K562 (cell line): ENCODE measurements at places on chromosomes 2 and 18.
A peak's percentile ranks its signal among the peaks of the same experiment; 100 is the strongest.

DNA sequence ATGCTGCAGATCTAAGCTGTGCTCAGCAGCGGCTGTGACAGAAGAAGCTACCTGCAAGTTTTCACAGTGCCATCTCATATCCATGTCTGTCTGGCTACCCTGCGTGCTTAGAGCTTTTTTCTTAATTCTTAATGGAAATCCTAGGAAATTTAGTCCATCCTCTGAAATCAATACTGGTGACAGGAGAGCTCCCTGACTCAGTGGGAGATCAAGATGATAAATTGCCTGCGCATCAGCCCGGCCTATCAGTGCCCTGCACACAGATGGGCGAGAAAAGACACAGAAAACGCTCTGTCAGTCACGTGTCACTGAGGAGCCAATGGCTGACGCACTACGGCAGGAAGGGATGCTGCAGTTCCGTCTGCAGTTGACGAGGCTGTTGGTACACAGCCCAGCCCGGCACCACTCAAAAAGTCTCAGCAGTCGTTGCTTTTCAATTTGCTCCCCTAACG is 819.6 kb upstream of the FSHR start:
- DNase-seq: no peak

DNA sequence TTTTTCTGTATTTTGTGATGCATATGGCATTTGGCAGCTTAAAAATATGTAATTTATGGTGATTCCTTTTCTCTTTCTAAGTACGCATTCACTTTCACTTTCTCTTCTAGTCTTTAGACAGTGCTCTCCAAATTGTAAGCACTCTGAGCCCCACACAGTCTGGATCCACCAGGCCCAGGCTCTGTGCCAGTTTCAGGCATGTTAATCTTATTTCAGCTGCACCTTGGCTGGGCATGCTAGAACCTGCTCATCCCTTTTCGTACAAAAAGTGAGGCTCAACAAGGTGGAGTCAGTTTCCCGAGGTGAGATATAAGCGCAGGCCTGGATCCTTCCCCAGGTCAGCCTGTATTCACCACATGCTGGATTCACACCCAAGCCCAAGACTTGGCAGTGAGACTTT is 203.9 kb downstream of the MTX2 start:
- no peak for DNase-seq

DNA sequence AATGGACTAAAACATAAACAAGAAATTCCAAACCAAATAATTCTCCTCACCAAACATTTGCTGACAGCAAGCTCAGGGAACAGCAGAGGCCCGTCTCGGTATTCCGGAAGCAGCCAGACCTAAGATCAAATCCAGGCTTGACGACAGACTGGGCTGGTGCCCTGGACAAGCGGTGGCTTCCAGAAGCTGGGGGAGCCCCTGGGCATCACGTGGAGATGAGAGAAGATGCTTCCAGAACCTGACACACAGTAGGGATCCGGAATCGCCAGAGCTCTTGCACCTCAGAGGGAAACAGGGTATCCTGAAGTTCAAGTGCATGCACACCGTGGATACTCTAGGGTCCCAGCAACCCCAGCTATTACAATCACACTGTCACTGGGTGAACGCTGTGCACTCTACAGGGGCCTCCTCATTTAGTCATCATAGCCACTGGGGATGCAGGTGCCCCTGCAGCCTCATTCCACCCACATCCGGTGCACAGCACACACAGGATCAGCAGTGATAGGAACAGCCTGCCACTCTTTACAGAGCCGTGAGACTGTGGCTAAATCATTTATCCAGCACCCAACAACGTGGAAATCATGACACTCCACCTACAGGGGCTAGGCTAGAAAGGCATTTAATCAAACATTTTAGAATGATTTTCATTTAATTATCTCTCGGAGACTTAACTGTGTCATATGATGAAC is 102.6 kb downstream of the HDAC4 start:
- no peak for DNase-seq

DNA sequence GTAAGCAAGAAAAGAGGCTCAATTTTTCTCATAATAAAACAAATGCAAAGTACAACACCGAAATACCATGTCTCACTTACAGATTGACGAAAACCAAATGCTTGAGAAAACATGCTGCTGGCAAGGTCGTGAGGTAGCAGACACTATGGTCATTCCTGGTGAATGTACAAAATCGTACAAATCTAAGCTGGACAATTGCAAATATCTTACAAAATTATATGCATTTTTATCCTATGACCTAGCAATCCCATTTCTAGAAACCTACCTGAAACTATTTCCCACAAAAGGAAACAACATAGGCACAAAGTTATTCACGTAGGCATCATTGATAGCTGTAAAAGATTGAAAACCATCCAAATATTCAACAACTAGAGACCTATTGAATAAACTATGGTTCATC is 54.0 kb downstream of the SCG2 start:
- no peak for DNase-seq

- DNase-seq: no peak
These were observed 25.1 kb downstream of the ANXA4 start for GRCh38 chr2:69767034-69767433.

- no peak for DNase-seq
These were observed 115.5 kb downstream of the COL6A3 start for GRCh38 chr2:237298151-237299118.

GRCh38 chr2:217901835-217902378 is 100.9 kb downstream of the TNS1 start:
- DNase-seq: no peak

DNA sequence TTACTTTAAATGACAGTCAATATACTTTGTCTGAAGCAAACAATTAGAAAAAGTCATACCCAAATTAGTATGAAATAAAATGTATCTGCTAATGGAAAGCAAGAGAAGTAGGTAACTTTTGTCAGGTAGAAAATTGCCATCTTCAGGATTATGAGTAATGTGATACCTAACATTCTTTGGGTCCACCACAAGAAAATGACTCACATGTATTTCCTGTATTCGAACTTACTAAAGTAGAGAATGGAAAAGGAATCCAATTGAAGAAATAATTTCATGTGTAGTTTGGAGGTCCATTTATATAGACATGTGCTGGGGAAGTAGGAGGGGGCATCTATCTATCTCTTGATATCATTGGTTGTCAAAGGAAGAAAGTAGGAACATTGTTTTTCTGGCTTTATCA is 636.2 kb upstream of the CHAC2 start:
- DNase-seq: no peak

GRCh38 chr2:103324671-103325070 is 562.8 kb downstream of the TMEM182 start:
- DNase-seq: no peak

DNA sequence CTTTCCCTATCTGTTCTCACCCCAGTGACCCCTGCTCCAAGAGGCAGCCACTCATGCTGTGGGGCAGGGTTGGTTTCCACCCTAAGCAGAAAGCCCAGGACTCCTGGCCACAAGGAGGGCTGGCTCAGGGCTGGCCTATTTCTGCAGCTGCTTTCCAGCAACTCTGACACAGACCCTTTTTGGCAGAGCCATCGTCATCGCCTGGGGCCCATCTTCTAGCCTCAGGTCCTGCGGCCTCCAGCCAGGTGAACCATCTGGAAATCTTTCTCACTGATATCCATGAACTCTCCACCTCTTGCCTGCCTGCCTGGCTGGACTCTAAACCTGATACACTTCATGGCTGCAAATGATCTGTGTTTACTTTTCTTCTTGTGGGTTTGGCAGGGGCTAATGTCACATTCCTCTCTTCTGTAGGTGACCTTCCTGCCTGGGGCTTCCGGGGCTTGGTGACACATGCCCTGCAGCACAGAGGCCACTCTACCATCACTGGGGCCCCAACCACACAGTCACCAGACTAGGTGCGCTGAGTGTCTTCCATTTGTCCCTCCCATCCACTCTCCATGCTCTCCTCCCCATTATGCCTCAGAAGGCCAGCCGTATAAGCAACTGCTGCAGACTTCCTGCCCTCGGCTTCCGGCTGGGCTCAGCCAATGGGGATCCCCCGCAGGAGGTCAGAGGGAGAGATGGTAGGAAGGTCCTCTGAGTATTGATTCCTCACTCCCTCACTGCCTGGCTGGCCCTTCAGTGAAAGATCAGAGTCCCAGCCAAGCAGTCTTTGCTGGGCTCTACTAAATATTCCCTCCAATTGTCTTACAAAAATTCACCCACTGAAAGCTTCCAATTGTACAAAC is 9.7 kb upstream of the COPS8 start:
- no peak for DNase-seq

DNA sequence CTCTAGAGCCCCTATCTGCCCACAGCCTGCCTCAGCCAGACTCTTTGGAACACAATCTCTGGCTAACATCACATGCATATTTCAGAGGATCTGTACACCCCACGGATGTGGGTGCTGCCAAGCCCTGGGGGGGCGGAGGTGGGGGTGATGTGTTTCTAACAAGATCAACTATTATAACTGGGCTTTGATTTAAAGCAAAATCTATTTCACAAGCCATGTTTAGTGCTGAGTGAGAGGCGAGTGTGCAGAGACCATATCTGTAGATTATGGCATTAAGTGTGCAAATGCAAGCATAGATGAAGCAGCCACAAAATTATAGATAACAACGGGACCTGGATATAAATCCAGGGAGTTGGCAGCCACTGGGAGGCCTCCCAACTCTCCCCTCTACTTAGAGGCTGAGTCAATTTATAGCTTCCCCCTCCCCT is 135.8 kb upstream of the SMAD2 start:
- DNase-seq: no peak

GRCh38 chr2:69931832-69932595 is 17.1 kb downstream of the MXD1 start:
- DNase-seq: no peak

- DNase-seq: no peak
These were observed 70.5 kb downstream of the SMAD4 start for GRCh38 chr18:51100385-51101120.

DNA sequence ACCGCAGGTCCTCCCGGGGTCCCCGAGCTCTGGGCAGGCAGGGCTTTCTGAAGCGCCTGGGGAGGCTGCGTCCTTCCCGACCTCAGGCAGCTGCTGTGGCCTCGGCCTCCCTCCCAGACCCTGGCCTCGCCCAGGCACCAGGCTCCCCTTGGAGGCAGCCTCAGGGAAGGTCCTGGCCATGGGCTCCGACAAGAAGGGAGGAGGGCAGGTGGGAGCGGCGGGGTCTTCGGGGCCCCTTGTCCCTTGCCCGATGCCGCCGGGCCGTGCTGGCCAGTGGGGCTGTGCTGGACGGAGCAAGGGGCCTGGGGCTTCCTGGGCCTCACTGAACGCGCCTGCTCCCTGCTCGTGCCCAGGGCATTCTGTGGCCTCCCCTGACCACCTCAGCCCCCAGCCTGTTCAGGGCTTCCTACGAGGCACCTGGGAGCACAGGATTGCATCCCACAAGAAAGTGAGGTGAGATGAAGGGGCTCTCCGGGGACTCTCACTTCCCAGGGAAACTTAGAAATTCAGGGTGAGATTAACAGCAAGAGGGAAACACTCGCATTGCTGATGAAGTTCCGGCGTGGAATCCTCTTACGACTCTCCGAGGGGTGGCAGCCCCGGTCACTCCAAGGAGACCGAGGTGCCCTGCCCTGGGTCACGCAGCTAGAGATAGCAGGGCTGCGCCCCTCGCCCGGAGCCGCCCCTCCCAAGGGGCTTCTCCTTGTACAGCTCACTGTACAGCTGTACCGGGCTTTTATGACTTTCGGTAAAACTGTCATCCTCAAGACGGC is 778 bp downstream of the MFSD2B start:
- peak; percentile 36 for DNase-seq

DNA sequence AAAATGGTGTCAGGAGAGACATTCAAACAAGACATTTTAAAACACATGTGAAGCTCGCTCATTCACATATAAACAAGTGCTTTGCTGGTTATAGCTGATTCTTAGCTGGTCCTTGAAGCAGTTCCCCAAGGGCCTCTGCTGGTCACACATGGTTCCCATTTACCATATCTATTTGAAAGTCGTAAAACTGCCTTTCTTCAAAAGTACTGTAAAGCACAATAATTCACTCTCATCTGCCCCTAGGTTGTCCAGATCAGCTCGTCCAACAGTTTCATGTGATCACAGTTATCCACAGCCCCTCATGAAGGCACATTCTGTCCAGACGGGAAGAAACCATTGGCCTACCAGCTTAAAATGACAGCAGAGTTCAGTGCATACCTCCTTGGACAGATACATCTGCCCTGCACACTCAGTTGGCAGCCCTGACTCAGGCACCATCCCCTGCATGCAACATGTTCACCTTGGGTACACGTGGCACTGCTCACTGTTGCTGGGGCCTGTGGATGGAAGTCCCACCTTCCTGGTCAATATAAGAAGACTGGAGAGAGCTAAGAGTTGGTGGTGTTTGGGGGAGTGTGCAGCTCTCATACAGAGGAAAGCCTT is 108.0 kb upstream of the HAAO start:
- no peak for DNase-seq

- DNase-seq: no peak
These were observed 204.3 kb downstream of the HDAC4 start for GRCh38 chr2:239196474-239197021.

GRCh38 chr2:181310967-181311366 is 146.2 kb upstream of the ITGA4 start:
- no peak for DNase-seq

DNA sequence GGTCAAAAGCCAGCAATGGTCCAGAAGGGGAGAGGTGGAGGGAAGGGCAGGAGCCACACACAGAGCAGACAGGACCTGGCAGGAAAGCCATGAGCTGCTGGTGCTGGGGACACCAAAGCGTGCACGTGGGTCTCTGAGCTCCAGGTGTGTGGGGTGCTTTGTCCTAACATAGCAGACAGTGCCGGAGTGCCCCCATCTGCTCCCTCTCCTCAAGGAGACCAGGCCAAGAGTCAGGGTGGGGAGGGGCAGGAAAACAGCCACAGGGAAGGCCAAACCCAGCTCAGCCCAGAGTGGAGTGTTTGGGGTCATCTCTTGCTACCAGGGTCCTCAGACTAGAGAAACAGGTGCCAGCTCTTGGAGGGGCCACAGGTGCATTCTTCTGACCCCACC is 4.2 kb upstream of the GPC1 start:
- no peak for DNase-seq

- no peak for DNase-seq
These were observed 790.9 kb downstream of the CPS1 start for GRCh38 chr2:211347328-211347727.

DNA sequence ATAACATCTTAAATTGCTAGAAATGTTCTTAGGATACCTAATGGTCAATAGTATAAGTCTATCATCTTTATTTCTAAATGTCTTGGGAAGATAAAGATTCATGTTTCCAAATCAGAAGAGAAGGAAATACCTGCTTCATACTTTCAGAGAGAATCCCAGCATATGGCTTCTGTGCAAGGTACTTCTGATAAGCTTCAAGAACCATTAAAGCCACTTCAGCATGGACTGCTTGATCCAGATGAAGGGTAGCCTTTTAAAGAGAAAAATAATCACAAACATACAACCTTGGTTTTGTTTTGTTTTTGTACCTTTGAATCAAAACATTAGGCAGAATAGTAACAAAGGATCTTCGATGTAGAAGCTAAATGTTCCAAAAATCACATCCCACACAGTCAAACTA is 44.0 kb downstream of the EPG5 start:
- DNase-seq: no peak

DNA sequence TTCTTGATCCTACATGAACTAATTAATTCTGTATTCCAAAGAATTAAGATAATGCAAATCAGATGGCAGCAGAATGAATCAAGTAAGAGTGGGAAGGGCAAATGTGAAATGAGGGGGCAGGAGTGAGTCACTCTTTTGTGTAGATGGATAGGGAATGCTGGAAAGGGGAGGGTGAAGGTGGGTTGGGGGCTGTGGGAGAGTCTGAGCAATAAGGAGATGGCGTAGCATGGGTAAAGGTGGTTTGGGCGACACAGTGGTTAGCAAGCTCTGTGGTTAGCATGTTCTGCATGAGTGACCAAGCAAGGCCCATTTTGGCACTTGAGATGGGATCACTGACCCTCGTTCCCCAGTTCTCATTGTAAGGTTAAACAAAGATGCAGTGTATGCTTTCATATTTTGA is 20.4 kb downstream of the GPD2 start:
- no peak for DNase-seq

GRCh38 chr18:21298351-21298750 is 56.3 kb downstream of the GREB1L start:
- no peak for DNase-seq
